ENCODE measurements at places on chromosomes 3 and 15. TPM values are rescaled to one million over a fixed set of nuclear protein-coding genes. Genes with fewer than 3 reads are reported as not detected.

IL5RA gene
- total RNA-seq, result not detected

TMC3 gene
- total RNA-seq, result not detected

GLDN gene
- not detected for total RNA-seq

PPP1R14D gene
- not detected for total RNA-seq

ACVR2B gene
- total RNA-seq, result 1.6 TPM
